HAP-1 (cell line): ENCODE measurements at places on chromosomes 6 and 20.

DNA sequence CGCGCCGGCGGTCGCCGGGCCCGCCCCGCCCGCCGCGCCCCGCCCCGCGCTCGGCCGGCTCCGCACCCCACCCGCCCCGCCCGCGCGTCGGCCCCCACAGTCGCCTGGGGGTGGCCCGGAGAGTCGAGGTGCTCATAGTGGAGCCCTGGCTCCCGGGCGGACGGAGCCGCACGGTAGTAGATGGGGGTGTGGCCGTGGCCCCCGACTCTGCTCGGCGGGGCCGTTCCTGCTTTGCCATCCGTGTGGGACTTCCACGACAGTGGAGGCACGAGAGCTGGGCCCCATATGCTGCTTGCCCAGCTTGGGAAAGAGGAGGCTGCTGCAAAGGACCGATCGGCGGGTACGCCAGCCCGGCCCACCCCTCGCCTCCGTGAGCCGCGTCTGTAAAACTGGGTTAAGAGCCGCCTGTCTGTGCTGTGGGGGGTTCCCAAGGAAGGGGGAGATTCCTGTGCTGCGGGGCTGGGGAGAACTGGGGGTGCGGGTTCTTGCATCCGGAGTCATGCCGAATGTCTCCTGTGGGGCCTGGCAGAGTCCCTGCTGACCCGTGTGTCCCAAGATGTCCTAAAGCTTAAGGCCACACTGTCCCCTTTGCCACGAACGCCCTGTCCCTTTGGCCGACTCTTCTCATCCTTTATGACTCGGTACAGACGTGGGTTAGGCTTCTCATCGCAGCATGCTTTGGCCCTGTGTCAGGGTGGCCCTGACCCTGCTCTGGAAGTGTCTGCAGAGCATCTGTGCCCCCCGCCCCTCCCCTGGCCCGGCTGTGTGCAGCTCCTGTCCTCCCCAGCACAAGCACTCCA lies at the start of gene OPRL1:
OPRL1 (plus strand) TSS at position 70 of the 800 bp plus-strand sequence. CDS start 12,639 bp downstream, outside the sequence.
- no peak for DNase-seq

DNA sequence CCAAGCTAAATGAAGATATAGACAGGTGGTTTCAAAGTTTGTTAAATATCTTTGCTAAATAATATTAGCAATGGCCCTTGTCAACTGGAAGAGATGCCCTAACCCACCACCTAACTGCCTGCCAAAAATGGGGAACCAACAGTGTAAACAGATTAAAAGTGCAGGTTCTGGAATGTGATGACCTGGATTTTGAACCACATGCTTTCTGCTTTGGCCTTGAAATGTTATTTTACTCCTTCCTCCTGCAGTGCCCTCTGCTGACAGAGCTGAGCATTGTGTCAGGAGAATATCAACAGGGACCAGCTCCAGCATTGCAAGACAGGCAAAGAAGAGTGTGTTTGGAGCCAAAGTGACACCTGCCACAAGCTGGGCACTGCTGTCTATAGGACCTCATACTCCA lies 226.6 kb downstream of the MYLK4 start:
- peak; percentile 12 for DNase-seq

DNA sequence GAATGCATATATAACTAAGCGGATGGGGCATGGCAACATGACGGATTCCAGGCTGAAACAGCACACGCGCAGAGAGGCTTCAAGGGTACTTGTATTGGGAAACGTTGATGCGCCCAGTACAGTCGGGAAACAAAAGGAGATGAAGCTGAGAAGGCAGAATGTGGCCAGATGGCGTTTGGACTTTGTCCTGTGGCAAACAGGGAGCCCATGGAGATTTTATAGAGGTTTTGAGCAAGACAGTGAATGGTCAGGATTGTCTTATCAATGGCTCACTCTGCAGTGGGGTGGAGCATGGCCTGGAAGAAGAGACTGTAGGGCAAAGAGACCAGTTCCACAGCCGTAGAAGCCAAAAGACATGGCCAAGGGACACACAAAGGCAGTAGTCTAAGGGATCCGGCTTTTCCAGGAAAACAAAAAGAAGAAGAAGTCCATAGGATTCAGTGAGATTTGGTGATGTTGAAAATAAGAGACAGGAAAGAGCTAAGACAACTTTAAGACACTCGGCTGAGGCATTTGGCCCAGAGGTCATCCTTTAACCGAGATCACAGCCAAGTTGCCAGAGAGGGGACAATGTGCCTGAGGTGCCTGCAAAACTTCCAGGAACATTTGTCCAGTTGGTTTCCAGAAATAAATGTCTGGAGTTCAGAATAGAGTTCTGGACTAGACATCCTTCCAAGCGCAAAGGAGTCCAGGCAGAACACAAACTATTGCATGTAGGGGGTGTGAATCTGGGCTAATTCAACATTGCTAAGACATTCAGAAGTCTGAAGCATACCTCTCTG lies 123.0 kb upstream of the RREB1 start:
- DNase-seq, result no peak

DNA sequence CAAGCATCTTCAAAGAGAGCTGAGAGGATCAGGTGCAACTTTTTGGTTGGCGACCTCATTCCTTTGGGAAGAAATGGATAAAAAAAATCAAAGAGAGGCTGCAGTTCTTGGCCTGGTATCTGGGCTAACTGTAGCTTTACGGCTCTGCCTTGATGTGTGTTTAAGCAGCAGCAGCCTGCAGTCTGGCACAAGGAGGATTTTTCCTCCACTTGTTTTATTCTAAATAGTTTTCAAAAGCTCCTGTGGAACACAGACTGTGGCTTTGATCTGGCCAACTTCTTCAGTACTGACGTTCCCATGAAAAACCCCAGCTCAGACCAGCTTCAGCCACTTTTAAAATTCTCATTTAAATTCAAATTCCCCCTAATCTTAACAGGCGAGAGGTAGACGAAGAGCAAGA lies 137.3 kb downstream of the HDGFL1 start:
- DNase-seq, result no peak

DNA sequence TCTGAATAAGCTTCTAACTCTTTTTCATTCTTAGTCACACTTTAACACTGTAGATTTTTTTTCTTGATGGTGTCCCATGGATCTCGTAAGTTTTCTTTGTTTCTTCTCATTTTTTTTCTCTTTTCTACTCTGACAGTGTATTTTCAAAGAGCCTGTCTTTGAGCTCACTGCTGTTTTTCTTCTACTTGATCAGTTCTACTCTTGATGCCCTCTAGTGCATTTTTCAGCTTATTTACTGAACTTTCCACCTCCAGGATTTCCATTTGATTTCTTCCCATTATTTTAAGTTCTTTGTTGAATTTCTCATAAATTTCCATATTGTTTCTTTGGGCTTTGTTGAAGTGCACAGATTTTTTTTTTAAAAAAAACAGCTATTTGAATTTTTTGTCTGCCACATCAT lies 2641.1 kb upstream of the DEFB115 start:
- no peak for DNase-seq
